ENCODE measurements at places on chromosomes 7 and 10.

DNA sequence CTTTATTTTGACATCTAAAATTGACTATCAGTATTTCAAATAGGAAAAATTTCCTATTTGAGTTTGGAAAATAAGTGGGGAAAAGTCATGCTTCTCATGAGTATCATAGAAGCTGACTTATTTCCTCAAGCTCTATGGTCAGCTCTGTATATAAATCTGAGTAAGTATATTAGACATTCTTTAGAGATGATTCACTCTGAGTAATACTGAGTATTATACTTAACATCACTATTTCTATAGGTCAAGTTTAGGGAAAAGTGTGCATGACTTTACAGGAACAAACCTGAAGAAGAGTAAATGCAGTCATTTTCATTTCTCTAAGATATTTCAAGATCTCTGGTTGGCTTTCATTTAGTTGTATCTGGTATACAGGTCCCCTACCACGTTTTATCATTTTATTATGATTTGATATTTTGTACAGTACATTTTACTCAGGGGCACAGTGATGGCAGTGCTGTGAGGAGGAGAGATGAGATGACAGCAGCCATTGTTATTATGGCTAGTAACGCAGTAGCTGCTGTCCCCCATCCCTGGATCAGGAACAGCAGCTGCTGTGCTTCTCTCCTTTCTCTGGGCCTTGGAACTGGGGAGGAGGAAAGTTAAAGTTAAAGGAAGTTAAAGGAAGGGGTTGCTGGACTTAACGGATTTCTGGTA, 15.2 kb downstream of the SND1 start:
- DNase-seq: no peak

- no peak for DNase-seq
Observed at GRCh38 chr10:2137549-2138174, 400.3 kb upstream of the ADARB2 start.

DNA sequence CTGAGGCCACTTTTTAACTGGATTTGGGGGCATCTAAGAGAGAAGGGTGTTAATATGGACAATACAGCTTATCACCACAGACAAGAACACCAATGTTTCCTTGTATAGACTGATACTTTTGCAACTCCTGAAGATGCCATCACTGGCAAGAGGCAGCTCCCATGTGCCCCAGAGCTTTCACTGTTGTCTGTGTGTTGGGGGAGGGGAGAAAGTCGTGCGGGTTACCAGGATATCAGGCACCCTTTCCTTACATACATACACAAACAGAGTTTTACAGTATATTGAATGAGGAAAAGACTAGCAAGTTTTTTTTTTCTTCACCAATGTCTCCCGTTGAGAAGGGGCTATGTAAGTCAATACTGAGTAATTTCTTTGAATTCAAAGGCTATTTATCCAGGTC, 4.1 kb upstream of the DLX6 start:
- no peak for DNase-seq

DNA sequence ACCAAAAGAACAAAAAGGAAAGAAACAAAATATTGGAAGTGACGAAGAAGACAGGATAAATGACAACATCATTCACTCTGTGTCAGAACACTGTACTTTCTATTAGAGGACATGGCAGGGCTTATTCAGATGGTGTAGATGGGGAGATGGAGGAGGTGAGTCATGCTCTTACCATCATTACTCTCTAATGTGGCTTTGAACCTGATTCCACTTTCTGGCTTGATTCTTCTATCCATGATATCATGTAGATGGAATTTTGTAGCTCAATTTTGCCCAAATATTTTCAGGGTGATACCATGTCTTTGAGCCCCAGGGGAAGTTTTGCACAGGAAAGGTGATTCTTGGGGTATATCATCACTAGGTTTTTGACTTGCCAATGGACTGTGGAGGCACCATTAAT, 91.7 kb downstream of the CFAP58 start:
- no peak for DNase-seq

DNA sequence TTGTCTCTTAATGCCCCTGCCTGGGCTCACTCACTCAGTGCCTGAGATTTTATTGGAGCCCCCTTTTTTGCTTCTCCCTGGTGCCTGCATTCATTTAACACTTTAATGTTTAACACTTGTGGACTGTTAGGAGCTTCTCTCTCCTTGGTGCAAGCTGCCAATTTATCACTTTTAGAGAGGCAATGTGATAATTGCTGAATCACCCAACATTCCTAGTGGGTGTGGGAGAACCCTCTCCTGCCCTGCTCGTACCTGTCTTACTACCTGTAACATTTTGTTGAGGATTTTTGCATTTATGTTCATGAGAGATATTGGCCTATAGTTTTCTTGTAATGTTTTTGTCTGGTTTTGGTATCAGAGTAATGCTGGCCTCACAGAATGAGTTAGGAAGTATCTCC, 13.2 kb downstream of the STAM start:
- DNase-seq: no peak

DNA sequence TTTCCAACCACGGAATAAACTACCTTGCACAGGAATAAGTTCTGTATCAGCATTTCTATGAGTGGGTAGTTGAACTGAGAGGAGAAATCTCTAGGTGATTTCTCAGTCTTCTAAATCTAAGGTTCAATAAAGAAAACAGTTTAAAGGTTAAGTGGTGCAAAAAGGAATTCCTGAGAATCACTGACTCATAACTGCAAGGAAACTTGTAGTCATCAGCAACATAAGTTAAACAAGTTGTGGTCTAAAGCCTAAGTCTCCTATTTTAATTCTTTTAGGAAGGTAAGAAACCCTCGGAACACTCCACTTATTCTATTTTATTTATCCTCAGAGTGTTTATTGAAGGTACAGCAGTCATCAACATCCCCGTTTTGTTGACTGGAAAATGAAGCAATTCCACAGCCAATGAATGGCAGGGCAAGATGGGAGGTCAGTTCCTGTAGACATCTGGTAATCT, 92.4 kb upstream of the PIK3CG start:
- DNase-seq: no peak

DNA sequence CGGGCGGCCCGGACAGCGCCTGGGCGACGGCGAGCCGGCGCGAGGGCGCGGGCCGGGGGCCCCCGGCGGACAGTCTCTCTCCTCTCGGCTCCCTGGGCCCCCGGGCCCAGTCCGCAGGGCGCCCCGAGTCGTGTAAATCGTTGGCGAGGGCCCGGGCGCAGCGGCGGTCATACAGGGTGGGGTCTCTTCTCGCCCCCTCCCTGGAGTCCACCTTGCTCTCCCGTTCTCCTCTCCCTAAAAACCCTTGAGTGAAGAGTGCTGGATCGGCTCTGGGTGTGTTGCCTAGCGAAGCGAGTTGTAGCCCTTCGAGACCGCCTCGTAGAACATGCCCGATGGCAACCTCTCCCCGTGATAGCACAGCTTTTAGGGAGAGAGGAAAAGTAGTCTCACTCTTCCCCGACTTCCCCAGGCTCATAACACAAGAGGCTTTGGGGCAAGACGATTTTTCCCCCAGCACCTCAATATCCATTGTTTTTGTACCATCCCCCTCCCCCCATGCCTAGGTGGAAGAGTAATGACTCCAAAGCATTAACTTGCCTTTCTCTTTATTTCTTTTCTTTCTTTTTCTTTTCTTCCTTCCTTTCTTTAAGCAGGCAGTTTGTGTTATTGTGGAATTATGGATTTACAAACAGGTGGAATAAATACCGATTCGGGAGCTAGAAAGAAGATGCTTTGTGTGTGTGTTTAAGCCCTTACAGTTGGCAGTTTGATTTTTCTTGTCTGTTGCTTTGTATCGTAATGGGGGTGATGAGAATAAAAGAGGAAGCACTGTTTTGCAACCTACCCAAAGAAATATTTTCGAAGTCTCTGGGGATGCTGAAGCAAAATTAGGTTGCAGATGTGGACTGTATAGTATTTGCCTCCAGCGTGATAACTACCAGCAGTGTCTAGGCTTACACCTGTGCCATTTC, 822 bp downstream of the SHOC2 start:
- DNase-seq: no peak

GRCh38 chr10:44776181-44776580, 135.0 kb upstream of the TMEM72 start:
- no peak for DNase-seq

DNA sequence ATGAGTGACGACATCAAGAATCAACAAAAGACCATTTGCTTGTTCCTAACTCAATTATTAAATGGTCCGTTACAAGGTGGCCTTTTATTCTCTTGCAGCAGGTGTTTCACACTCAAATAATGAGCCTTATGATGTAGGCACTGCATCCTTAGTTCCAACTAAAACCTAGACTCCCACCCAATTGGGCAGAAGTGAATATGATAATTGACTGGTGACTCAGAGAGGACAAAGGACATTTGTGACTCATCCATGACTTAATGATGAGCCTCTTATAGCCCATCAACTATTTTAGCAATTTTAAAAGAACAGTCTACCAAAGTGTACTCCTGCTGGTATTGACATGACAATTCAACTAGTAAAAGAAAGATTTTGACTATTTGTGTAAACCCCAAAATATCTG, 1027.8 kb upstream of the PHF14 start:
- DNase-seq: no peak

- no peak for DNase-seq
Observed at GRCh38 chr10:86047588-86047987, 319.0 kb downstream of the GRID1 start.

GRCh38 chr10:112533916-112534315, 86.9 kb downstream of the VTI1A start:
- no peak for DNase-seq

- no peak for DNase-seq
Observed at GRCh38 chr10:60169111-60169510, 220.6 kb downstream of the ANK3 start.

DNA sequence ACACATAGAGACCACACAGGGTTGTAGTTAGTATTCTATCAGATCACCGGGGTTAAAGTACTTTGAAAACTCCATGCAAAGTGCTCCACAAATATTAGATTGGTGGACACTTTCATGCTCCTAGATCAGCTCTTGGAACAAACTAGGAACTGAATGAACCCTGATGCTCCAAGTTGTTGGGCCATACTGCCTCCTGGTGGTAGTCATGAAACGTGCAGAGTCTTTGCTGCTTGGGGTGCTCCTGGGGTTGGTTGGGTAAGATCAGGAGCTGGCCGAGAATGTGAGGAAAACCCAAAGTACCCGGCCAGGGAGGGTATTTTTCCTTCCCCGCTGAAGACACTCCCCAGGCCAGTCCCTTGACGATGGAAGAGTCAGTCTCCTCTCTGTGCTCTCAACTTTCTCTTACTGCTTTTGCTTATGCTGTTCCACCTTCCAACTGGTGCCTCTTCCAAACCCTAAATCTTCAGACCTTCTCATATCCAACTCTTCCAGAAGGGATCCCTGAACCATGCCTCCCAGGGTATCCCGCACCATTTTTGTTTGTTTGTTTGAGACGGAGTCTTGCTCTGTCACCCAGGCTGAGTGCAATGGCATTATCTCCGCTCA, 918 bp upstream of the RPEL1 start:
- DNase-seq: peak; percentile 19

DNA sequence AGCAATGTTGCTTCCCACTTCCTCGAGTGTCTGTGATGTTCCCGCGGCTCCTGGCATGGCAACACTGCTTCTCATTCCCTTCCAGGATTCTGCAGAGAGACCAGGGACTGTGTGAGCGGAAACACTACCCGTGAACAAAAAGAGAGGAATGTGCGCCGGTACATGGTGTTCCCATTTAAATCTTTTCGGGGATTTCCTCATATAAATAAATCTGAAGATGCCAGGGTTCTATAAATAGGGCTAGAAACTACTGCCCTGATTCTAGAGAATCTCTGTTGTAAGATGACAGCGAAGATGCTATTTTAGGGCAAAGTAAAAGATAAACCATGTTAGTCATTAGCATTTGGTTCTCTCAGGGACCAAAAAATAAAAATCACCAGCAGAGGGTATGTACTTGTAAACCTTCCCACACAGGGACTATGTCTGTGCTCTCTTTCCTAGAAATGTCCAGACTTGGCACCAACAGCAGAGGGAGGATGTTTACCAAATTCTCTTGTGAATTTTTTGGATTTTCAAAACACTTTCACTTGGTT, 92.2 kb upstream of the DDC start:
- DNase-seq: no peak

DNA sequence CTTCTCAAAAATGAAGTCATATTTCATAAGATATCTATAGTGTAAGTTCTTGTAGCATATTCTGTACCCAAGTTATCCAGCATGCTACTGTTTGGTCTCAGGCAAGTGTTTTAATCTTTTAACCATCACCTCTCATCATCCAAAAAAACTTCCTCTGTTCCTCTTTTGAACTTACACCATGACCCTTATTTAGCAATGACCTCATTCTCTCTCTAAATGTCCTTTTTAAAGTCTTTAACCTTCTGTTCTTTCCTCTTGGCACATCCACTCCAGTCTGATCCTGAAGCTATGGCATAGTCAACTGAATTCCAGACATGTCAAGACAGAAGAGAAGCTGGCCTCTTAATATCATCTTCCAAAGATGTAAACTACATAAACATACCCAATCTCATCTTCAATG, 26.2 kb downstream of the PPP3CB start:
- no peak for DNase-seq

GRCh38 chr7:107210400-107210799, 41.6 kb downstream of the HBP1 start:
- no peak for DNase-seq

GRCh38 chr7:102845346-102845745, 67.5 kb upstream of the LRRC17 start:
- DNase-seq: no peak

DNA sequence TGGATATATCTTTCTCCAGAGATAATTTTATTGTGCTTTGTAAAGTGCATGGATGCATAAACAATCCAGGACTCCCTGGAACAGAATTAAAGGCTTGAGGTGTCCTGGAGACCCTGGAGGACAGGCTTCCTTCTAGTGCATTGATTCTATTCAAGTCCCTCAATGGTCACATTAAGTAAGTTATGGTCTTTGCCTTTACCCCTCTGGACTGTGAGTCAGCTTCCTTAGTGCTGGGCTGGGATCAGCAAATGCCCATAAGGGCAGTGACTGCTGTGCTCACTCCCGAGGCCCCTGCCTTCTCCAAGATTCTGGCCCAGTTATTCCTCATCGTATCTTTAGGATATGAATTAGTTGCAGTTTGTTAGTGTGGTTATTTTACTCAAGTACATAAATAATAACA, 178.7 kb upstream of the PRSS58 start:
- DNase-seq: no peak

- no peak for DNase-seq
Observed at GRCh38 chr10:97075961-97076525, 109.7 kb downstream of the SLIT1 start.

GRCh38 chr10:59675812-59676211, 33.8 kb downstream of the SLC16A9 start:
- DNase-seq: no peak

GRCh38 chr7:107684947-107685463, 24.4 kb downstream of the SLC26A4 start:
- no peak for DNase-seq

DNA sequence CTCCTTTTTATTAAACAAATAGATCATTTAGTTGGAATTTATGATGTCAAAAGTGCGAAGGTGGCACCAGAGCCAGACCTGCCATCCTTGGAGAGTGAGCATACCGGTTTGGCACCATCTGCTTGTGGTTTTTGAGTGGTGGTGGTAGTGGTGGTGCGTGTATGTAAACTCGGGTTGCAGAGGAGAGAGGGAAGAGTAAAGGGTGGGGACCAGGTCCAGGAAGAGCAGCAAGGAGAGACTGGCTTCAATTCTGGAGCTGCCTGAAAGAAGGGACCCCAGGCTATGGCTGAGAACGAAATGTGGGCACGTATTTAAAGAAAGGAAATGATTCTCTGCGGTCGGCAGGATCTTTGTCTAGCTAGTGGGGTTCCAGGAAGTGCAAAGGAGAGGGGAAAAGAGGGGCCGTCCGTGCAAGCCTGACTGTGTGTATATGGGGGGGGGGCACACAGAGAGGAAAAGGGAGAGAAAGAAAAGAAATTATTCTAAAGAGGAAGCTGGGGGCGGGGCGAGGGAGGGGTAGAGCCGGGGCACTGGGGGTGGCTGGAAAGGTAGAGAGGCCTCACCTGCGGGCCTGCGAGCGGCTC, 448 bp upstream of the GOLGA7B start:
- DNase-seq: no peak

Data from effector memory CD4-positive, alpha-beta T cell (primary cell).